NCI-H1436 (cell line): ENCODE measurements at places on chromosomes 1 and 21.

DNA sequence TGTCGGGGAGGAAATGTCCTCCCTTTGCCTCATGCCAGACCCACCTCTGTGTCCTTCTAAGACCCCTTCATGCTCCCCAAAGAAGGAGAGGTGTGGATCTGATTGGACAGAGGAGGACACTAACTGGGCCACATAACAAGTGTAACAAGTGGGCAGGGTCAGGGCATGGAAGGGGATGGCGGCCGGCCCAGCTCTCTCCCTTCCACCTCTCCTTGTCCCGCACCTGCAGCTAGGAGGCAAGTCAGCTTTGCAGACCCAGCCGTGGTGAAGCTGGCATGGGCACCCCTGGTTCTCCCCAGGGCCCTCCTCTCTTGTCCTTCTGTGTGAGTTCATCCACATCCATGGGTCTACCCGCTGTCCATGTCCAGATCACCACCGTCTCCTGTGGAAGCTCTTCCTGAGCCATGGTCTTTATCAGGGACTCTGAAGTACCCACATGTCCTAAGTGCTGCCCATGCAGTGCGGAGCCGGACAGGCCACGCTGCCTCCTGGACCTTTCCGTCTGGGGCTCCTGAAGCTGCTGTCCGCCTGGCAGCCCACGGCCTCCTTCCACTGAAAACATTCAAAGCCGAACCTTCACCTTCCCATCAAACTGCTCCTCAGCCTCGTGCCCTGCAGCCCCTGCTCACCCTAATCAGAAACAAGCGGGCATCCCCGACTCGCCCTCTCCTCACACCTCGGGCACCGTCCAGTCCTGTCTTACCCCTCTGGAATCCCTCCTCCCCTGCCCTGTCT is 460.5 kb downstream of the PTPRU start:
- no peak for DNase-seq

DNA sequence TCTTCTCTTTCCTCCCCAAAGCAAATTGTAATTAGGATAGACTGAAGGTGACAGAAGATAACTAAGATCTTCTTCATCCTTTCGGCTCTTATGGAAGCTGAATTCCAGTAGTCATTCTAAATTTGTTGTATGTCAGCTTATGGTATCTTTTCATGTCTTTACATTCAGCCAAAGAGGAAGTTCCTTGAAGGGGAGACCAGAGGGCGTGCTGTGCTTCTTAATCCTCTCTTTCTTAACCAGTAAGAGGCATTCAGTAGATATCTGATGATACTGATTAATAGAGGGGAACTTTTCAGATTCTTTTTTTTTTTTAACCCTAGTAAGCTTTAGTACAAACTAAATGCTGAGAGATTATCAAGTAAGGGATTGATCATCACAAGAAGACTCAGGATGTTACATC is 102.3 kb downstream of the OSBPL9 start:
- no peak for DNase-seq

- DNase-seq: no peak
Measured at GRCh38 chr1:9766759-9767442, 56.9 kb downstream of the CLSTN1 start.

GRCh38 chr1:161738627-161739287 is 10.8 kb upstream of the DUSP12 start:
- DNase-seq: no peak

DNA sequence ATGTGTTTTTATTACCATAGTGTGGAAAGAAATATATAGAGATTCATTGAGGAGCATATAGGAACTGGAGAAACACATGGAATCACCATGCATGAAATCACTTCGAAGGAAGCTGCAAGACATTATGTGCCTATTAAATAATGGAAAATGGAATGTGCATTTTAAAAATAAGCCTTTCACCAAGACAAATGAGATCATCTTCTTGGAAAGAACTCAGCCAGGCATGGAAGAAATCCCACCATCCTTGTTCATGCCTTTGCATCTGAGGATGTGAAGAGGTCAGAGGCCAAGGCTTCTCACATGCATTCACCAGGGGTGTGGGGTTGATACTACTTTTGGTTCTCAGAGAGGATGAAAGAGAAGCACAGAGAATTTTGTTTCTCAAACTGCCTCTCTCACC is 50.0 kb downstream of the C1orf198 start:
- DNase-seq: no peak

DNA sequence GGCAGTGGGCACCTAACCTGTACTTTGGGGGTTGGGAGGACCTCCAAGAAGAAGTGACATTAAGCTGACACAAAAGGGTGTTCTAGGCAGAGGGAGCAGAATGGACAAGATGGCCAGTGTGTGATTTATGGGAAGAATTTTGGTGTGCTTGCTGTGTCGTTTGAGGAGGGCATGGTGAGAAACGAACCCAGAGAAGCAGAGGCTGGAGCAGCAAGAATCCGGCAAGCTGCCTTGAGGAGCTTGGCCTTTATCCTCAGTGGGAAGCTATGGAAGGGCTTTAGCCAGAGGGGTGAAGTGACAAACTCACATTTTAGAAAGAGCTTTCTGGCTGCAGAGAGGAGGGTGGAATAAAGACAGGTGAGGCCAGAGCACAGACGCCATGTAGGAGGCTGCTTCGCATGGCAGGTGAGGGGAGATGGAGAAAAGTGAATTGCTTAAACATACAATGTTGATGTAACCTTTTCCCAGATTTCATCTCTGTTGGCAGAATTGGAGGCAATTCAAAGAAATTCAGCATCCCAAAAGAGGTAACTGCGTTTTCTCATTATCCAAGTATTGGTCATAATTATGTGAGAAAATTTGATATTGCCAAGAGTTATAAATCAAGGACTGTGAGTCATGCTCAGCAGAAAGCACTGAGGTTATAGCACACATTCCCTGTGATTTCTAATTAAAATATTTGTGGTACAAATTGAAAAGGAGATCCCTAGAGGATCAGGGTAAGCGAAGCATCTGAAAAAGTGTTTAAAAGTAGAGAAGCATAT is 26.5 kb downstream of the TRIM45 start:
- DNase-seq: no peak

- DNase-seq: no peak
Measured at GRCh38 chr1:238319957-238320356, 429.2 kb upstream of the ZP4 start.

GRCh38 chr1:93678491-93678890 is 3.1 kb downstream of the BCAR3 start:
- DNase-seq: no peak

GRCh38 chr1:99786751-99787501 is 20.5 kb upstream of the FRRS1 start:
- DNase-seq: no peak

GRCh38 chr1:229190057-229190575 is 80.8 kb upstream of the RAB4A start:
- no peak for DNase-seq

GRCh38 chr21:46152927-46153246 is 2.5 kb downstream of the FTCD start:
- DNase-seq: no peak

GRCh38 chr21:37430184-37430821 is 63.7 kb downstream of the DYRK1A start:
- DNase-seq: no peak
